Left renal cortex interstitium (tissue), 4 donors: ENCODE measurements at places on chromosomes 13 and 19.

- peak; percentile 57 for DNase-seq
Observed at GRCh38 chr13:44969551-44970484, 19.5 kb downstream of the NUFIP1 start.

- DNase-seq, result no peak
Observed at GRCh38 chr19:38303517-38304351, at the start of gene C19orf33. Gene C19orf33, plus strand, starts transcription at chr19:38304251. Its CDS starts 11 bp downstream, at chr19:38304262.

- DNase-seq, result no peak
Observed at GRCh38 chr19:31675193-31675913, 326.1 kb upstream of the TSHZ3 start.

- peak; percentile 34 for DNase-seq
Observed at GRCh38 chr13:79481685-79482052, 714 bp downstream of the NDFIP2 start.

GRCh38 chr13:23736541-23736940 is 152.7 kb downstream of the MIPEP start:
- no peak for DNase-seq

GRCh38 chr13:98878486-98879126 is 99.3 kb downstream of the DOCK9 start:
- no peak for DNase-seq

- DNase-seq, result no peak
Observed at GRCh38 chr19:39318071-39318470, 2.6 kb downstream of the LRFN1 start.

- DNase-seq, result no peak
Observed at GRCh38 chr13:37403776-37404527, 194.6 kb downstream of the POSTN start.

- no peak for DNase-seq
Observed at GRCh38 chr13:80469853-80470381, 129.0 kb upstream of the SPRY2 start.
